AML-193 (cell line): ENCODE measurements at places on chromosomes 3 and 15.
A peak's percentile ranks its signal among the peaks of the same experiment; 100 is the strongest.

- DNase-seq = no peak
These were observed 124.1 kb downstream of the THRB start for GRCh38 chr3:24370352-24371090.

GRCh38 chr15:40293905-40294895, 11.3 kb upstream of the ANKRD63 start:
- no peak for DNase-seq

- DNase-seq = no peak
These were observed 13.0 kb downstream of the ANPEP start for GRCh38 chr15:89801471-89802195.

- no peak for DNase-seq
These were observed 130.9 kb downstream of the PGPEP1L start for GRCh38 chr15:98876451-98877369.

GRCh38 chr3:95476534-95476933, 1337.9 kb upstream of the EPHA6 start:
- DNase-seq = no peak

- DNase-seq = no peak
These were observed 244.7 kb upstream of the ST8SIA2 start for GRCh38 chr15:92149029-92149428.

DNA sequence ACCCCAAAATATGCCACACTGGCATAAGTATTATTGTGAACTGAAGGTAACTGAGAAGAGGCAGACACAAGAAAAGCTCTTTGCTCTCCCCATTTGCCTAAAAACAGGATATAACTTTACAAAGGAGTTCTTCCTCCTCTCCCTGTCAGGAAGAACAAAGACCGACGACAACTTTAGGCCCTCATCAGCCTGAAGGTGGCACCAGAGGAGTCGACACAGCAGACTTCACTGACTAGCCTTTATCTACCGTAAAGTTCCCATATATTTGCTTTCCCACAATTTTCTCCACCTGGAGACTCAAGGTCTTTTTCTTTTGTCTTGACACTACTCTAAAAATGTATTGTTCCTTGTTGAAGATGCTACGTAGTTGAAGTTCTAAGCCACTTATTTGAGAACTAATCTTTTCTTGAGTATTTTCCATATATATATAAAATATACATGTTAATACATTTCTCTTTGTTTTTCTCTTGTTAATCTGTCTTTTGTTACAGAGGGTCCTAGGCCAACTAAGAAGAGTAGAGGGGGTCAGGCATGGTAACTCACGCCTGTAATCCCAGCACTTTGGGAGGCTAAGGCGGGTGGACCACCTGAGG, 16.2 kb upstream of the XIRP1 start:
- peak; percentile 82 for DNase-seq

DNA sequence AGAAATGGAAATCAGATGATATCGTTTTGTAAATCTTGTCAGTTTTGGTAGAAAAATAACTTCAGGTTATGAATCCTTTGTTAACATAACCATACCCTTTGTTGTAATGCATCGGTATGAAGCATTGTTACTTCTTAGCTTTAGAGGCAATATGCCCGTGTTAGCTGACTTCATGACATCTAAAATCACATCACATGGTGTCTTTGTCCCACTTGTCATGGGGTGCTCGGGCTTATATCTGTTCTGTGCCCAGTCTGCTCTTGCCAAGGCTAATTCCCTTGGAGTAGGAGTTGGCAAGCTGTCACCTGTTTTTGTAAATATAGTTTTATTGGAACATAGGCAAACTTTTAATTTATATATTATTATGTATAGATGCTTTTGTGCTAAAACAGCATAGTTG, 39.6 kb downstream of the SLC25A26 start:
- DNase-seq = no peak

DNA sequence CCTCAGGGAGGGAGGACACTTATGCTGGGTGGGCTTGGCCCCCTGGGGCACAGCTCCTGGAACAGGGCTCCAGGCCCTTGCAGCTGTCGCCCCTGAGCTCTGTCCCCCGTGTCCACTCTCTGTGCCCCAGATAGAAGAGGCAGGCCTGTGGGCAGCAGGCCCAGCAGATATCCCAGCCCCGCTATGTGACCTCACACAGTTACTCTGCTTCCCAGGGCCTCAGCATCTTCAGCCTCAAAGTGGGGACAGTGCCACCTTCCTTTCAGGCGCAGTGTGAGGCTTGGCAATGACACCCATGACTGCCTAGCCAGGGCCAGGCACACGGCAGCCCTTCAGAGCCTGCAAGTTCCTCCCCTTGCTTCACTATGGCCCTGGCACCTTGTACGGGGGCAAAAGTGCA, 98.4 kb downstream of the IQSEC1 start:
- no peak for DNase-seq

- no peak for DNase-seq
These were observed 353.8 kb downstream of the ROBO1 start for GRCh38 chr3:79414035-79414434.

DNA sequence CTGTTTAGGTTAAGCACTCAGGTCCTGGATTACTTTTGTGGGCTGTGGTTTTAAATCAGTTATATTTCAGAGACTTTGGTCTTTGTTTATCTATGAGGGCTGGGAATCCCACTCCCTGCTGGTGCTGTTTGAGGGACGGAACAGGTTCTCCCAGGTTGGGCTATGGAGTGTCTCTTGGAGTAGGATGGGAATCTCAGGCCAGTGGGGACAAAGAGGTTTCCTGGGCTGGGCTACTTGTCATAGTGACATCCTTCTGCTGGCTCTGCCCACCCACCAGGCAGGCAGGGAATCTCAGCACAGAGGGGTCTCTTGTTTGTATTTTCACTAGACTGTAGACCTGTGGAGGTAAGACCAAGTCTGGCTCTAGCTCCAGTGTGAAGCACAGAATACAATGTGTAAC, 47.2 kb upstream of the UBE3A start:
- no peak for DNase-seq

DNA sequence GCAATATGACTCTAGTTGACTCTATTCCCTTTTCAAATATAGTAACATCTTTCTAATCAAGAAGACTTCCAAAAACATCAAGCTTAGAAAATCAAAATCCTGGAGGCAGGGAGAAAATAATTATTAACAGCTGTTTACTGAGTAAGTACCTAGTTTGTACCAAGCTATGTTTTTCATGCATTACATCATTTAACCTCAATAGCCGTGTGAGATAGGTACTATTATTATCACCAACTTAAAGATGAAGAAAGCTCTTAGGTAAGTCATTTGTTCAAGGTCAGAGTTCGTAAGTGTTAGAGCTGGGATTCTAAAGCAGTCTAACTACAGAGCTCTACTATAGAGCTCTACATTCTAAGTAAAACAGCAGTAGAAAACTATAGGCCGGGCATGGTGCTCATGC, 41.6 kb downstream of the GSK3B start:
- DNase-seq = no peak

DNA sequence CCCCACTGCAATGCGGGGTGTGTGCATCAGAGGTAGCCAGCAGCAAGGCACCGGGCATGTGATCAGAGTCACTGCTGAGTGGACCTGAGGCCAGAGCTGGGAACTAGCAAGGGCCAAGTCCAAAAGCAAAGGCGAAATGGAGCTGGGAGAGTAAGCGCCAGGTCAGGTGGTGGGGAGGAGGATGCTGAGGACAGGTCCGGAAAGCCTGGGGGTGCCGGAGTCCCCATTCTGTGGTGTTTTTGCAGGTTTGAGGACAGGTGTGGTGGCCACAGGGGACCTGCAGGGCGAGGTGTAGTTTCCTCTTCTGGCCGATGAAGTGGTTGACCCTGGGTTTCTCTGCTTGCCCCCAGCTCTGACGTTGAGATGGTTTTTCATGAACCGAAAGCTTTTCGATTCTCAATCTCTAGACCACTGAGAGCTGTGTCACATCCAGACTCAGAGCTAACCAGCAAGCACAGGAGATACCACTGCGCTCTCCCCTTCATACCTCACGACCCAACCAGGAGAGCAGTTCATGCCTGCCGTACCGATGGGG, 35.0 kb upstream of the HES1 start:
- no peak for DNase-seq

DNA sequence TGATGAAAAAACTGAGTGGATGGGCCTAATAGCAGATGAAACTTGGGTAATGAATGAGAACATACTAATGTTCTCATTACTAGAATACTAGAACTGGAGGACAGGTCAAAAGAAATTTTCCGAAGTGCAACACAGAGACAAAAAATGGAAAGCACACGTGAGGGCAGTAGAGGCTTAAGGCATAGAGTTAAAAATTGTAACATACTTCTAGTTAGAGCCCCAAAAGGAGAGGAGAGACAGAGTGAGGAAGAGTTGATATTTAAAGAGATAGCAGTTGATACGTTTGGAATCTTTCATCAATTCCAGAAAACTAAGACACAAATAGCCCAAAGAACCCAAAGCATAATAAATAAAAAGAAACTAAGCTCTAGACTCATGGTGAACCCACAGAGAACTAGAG, 327.9 kb downstream of the SQOR start:
- no peak for DNase-seq

- no peak for DNase-seq
These were observed 58.7 kb downstream of the OTOL1 start for GRCh38 chr3:161555320-161555719.

DNA sequence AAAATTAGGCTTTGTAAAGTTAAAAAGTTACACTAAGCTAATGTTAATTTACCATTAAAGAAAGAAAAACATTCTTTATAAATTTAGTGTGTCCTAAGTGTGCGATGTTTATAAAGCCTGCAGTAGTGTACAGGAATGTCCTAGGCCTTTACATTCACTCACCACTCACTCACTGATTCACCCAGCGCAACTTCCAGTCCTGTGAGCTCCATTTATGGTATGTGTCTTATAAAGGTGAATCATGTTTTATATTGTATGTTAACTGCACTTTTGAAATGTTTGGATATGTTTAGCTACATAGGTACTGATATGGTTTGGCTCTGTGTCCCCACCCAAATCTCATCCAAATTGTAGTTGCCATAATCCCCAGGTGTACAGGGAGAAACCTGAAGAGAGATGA, 549.7 kb upstream of the EPHA6 start:
- no peak for DNase-seq

- DNase-seq = no peak
These were observed 142.1 kb upstream of the LRTM1 start for GRCh38 chr3:55069950-55070349.

DNA sequence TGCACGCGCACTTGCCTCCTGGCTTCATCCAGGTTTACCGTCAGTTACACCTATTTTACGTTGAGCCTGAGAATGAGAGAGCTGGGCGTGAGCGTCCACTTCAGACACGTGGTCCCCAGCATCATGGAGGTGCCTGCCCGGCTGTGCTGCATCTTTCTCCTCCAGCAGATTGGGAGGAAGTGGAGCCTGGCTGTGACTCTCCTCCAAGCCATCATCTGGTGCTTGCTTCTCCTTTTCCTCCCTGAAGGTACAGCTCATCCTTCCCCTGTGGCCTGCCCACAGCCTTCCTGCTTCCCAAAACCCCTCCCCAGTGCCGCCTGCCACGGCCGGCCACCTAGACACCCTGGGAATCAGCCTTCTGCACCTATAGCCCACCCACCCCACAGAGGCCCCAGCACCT, 31.6 kb downstream of the SLC22A14 start:
- no peak for DNase-seq

- DNase-seq = peak; percentile 89
These were observed 3.4 kb downstream of the VILL start for GRCh38 chr3:37993820-37994638.

DNA sequence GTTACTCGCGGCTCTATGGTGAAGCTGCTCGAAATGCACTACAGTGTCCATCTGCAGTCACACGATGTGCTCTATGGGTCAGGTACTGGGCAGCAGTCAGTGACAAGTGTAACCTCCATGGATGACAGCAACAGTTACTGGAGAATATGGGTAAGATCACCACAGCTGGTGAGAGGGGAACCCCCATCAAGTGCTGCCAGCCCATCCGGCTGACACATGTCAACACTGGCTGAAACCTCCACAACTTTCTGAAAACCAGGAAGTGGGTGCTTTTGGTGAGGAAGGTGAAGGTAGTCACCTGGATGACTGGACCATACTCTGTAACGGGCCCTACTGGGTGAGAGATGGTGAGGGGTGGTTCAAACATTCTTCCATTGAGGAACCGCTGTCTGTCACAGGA, 87.4 kb upstream of the C15orf39 start:
- no peak for DNase-seq

GRCh38 chr3:42612928-42613327, 12.4 kb downstream of the NKTR start:
- DNase-seq = no peak

- DNase-seq = no peak
These were observed 44.3 kb downstream of the ZBTB11 start for GRCh38 chr3:101632586-101632985.

GRCh38 chr15:91357011-91357410, 257.0 kb downstream of the SV2B start:
- DNase-seq = peak; percentile 72

DNA sequence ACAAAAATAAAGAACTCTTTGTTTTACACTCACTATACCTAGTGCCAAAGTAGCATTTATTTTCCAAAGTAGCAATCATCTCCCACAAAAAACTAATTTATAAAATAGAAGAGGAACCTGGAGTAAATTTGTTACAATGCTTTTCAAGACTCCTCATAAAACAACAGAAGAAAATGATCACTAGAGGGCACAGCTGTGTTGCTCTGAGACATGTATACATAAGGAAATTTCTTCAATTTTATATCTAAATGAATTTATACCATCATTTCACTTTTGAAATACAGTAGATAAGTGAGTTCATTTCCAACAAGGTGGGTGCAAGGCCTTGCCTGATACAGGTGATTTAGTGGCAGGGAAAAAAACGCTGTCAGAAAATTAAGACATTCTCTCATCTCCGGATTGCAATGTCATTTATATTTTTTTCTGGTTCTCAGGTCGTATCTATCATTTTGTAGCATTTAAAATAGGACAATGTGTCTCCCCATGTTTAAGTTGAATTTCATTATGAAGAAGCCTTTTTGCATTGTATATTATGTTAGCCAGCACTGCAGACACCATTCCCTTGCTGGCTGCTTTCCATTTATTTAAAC, 25.3 kb upstream of the ARHGEF26 start:
- peak; percentile 22 for DNase-seq

- DNase-seq = no peak
These were observed 209.4 kb upstream of the TGFBR2 start for GRCh38 chr3:30397030-30397429.

GRCh38 chr3:47722859-47723258, 58.8 kb downstream of the SMARCC1 start:
- no peak for DNase-seq
